Effector CD8-positive, alpha-beta T cell (primary cell): ENCODE measurements at places on chromosomes 5 and 9.

DNA sequence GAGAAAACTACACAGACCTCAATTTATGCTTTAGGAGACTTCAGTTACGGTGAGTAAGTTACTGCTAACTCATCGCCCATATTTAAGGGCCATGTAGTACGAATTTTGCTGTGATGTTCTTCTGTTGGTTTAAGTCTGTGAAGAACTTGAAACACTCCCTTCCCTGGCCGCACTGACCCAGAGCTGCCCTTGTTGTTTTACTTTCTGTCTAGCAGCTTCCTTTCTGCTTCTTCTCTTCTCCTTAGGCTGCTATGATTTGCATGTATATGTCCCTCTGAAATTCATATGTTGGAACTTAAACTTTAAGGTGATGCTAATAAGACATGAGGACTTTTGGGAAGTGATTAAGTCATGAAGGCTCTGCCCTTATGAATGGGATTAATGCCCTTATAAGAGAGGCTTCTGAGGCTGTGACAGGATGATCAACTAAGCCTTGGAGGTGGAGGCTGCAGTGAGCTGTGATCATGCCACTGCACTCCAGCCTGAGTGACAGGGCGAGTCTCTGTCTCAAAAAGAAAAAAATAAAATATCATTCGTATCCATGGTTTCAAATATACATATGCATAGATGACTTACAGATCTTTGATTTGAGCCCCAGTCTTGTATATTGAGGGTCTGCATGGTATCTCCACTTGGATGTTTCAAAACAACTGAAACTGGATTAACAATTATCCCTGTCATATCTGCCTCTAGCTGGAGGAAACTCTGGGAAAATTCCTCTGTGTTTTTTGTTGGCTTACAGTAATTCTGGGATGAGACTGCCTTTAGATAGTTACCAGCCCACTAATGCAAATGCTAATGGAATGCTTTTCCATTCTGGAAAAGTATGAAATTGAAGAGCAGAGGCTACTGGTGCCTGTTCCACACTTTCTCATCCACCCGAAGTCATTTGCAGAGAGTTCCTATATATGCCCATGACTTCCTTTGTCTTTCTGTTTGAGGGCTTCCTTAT lies 263.4 kb upstream of the ACTBL2 start:
- no peak for DNase-seq

- no peak for DNase-seq
Measured at GRCh38 chr5:93476251-93476742, 104.7 kb downstream of the NR2F1-AS1 start.

GRCh38 chr9:105346273-105346672 lies 101.6 kb upstream of the FSD1L start:
- no peak for DNase-seq

GRCh38 chr9:133037775-133038515 lies 7.1 kb downstream of the GTF3C5 start:
- DNase-seq, result no peak

DNA sequence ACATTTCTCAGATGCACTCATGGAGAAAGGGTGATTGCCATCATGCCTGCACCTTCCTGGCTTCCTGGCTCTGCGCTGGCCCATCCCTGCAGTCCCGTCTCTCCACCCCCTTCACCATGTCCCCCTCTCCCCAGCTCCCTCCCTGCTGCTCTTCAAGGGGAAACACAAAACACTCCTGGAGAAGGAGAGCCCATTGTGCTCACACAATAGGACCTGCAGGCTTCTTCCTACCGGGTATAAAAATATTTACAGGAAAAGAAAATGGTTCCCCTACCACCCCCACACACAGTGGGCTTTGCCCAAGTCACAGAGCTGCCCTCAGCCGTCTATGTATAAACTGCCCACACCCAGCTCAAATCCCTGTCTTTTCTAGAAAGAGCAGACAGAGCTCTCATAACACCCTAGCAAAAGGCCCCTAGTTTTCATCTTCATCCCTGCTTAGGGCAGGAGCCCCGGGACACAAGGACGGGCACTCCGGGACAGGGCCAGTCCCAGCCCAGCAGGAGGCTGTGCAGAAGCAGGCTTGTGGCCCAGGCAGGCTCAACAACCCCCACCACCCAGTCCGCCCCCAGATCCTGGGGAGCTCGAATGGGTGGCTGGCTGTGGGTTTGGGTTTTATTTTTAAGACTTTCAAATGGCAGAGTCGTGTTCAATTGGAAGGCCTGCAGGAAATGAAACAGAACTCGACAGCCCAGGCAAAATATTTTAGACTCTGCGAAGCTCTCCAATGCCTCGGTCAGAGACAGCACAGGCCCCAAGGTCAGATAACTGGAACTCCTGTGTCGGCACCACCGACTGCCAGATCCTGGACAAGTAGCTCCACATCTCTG lies 77.3 kb downstream of the LRSAM1 start:
- no peak for DNase-seq

DNA sequence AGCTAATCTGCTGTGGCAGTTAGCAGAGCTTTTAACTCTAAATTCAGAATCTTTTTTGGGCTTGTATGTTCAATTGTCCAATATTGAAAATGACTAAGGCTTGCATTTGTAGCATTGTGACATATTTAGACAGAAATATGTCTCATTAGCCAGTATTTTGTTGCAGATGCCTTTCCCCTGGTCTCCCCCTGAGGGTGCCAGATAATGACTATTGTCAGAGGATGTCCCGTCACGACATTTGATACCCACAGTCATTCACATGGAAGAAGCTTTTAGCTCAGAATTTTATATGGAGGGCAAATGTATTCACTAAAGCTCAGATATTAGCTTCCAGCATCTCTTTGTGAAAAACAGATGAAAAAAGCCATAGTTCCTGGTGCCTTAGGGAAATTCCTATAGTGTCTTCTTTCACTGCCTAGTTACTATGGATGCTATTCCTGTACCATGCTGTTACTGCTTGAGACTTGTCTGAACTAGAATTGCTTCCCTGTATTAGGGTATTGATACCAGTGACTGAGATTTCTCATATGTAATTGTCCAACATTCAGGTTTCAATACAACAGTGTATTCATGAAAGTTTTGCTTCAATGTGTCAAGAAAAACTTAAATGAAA lies 96.2 kb downstream of the CCDC192 start:
- DNase-seq, result no peak

GRCh38 chr5:68332080-68332451 lies 116.5 kb downstream of the PIK3R1 start:
- no peak for DNase-seq

- no peak for DNase-seq
Measured at GRCh38 chr5:130605234-130605633, 559.8 kb downstream of the HINT1 start.

GRCh38 chr5:174183701-174184100 lies 138.2 kb downstream of the NSG2 start:
- no peak for DNase-seq

DNA sequence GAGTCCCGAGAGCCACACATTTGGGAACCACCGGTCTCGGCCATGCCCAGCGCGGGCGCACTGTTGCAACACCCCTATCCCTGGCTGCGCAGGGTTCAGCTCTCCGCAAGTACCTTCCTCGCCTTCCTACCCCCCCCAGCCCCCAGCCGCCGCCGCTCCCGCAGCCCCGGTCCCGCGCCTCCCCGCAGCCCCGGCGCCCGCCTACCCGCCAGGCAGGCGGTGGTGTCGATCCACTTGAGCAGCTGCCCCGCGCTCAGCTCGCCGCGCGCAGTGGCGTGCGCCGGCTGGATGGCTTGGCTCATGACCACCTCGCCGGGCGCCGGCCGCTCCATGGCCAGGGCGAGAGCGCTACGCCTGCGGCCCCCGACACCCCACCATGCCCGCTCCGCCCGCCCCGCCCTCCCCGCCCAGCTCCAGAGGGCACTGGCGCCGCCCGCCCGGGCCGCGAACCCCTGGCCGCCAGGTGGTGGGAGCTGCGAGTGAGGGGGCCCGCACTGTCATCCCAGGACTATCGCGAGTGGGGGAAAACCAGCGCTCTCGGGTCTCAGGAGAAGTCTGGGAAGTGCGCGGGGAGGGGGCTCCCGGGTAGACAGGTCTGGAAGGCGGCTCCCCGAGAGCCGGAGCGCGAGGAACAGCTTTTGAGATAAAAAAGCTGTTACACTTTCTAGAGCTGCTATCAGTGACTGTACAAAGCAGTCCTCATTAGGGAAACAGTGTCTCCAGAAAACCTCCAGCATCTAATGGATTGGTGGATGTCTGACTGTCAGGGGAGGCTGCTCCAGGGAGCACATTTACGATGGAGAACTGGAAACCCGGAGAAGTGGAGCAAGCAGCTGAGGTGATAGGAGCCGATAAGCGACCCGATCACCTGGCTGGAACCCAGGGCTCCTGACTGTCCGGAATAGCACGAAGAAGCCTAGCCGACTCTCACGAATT lies at the start of gene ACOT12:
Gene ACOT12, minus strand, starts transcription at position 352 of the 936 bp plus-strand sequence. Its CDS starts 20 bp downstream, at position 332.
- no peak for DNase-seq

DNA sequence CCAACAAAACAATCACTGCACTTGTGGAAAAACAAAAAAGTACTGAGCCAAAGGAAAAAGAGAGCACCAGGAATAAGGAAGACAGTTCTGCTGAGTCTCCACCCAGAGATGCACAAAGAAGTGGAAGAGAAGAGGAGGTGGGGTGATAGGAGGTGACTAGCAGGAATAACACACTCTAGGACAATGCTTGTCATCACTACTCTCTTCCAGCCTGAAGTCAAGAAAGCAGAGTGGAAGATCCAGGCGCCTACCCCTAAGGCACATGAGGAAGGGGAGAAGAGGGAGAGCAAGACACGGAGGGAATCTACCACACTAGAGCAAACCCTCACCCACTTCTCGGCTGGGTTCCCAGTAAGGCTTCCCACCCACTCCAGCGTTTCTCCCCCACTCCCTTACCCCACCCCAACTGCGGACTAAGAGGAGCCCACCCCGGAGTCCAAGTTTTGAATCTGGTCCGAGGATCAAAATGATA lies 1.7 kb downstream of the SLIT3 start:
- DNase-seq, result no peak

GRCh38 chr9:7210854-7211637 lies 453.3 kb downstream of the KDM4C start:
- DNase-seq, result no peak

DNA sequence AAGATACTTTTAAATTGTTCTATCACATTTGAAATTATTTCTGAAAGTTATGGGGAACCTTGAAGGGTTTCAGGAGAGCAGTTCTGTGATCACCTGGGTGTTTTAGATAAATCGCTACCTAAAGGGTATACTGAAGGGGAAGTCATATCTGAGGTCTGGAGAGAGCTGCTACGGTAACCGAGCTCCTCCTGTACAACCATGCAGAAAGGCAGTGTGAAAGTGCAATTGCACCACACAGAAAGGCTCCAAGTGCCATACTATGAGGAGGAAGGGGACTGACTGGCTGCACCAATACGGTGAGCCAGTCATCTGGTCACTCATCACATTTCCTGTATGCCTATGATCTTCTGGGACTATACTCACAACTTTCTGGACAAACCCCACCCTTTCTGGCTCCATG lies 241.4 kb upstream of the SLC24A2 start:
- no peak for DNase-seq

- no peak for DNase-seq
Measured at GRCh38 chr5:148956477-148957385, 106.1 kb downstream of the SH3TC2 start.

- DNase-seq, result no peak
Measured at GRCh38 chr9:83032065-83032625, 30.8 kb downstream of the RASEF start.

- no peak for DNase-seq
Measured at GRCh38 chr9:38337706-38338264, 54.7 kb upstream of the ALDH1B1 start.

DNA sequence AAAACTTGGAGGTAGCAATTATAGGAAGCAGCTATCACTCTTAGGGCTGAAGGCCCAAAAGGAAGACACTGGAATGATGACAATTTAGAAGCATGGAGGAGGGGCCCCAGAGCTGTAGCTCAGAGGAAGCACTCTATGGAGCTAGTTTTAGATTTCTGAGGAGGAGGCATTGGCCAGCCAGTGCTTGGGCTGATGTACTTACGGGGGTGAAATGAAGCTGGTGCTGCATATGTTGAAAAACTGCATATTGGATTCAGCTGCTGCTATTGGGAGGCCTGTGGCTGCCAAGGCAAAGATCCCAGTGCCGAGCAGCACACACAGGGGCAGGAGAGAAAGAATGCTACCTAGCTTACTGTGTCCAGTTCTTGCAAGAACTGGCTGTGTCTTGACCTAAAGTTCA lies 53.9 kb upstream of the HMHB1 start:
- no peak for DNase-seq

- peak; percentile 66 for DNase-seq
Measured at GRCh38 chr5:177113566-177114424, 19.8 kb upstream of the NSD1 start.

- no peak for DNase-seq
Measured at GRCh38 chr9:123282362-123283047, 14.1 kb upstream of the STRBP start.

DNA sequence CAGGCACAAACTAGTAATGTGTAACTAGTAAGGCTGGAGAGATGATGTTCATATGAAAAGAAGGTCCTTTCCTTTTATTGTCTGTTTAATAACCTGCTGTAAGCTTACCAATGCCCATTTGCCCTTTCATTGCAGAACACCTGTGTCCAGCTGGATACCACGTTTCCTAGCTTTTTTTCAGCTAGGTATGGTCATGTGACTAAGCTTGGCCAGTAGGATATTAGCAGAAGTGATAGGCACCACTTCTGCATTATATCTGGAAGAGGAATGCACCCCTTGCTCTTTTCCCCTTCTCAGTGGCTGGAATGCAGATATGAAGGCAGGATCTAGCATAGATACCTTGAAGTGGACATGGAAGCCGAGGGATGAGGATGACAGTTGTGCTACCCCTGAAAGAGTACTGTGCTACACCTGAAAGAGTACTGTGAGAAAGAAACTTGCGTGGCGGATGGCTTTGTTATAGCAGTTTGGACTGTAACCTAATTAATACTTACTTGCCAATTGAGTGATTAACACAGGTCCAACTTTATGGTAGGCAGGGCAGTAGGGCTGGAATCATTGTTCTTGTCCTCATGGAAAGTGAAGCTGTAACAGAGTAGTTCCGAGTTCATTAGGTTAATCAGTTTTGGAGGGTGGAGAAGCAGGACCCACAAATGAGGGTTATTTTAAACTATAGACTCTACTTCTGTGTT lies 6.8 kb downstream of the SMIM32 start:
- no peak for DNase-seq

GRCh38 chr5:39371367-39371635 lies 7.0 kb upstream of the C9 start:
- DNase-seq, result no peak

- DNase-seq, result no peak
Measured at GRCh38 chr5:9125852-9126251, 420.0 kb downstream of the SEMA5A start.

- DNase-seq, result no peak
Measured at GRCh38 chr9:133704711-133705181, 33.4 kb downstream of the SARDH start.

GRCh38 chr9:89408628-89409101 lies 89.2 kb downstream of the SEMA4D start:
- DNase-seq, result peak; percentile 26

- no peak for DNase-seq
Measured at GRCh38 chr5:65141493-65141892, 340.2 kb downstream of the ADAMTS6 start.

- DNase-seq, result no peak
Measured at GRCh38 chr5:151820271-151820670, 48.5 kb downstream of the G3BP1 start.

GRCh38 chr5:157947156-157947555 lies 88.2 kb upstream of the CLINT1 start:
- no peak for DNase-seq

GRCh38 chr5:9361835-9362234 lies 184.0 kb downstream of the SEMA5A start:
- no peak for DNase-seq
